ENCODE measurements at places on chromosomes 7 and 10. TPM values are rescaled to one million over a fixed set of nuclear protein-coding genes. Genes with fewer than 3 reads are reported as not detected.

Gene LRRC61
- total RNA-seq, result 0.16 TPM

Gene UNCX
- total RNA-seq, result not detected

Gene GOLGA7B
- total RNA-seq, result 5.0 TPM

Gene MICU1
- total RNA-seq, result 60.4 TPM

Gene KCP
- total RNA-seq, result 0.25 TPM

Gene GCC1
- 15.0 TPM for total RNA-seq

Gene MYO1G
- total RNA-seq, result 0.14 TPM

Gene ZP3
- 19.3 TPM for total RNA-seq

Gene MOGAT3
- total RNA-seq, result not detected

Gene ZNF438
- total RNA-seq, result 1.9 TPM

Gene SLC16A9
- total RNA-seq, result 0.06 TPM

Gene GNAT3
- total RNA-seq, result not detected

Gene TAF5
- total RNA-seq, result 3.3 TPM

Gene OR13A1
- not detected for total RNA-seq

Gene AKR1C4
- 0.30 TPM for total RNA-seq

Gene CPXM2
- total RNA-seq, result not detected

Gene SFRP5
- total RNA-seq, result 2.4 TPM

Gene SEPTIN14
- total RNA-seq, result not detected

Gene TMEM273
- total RNA-seq, result not detected

Gene HOGA1
- total RNA-seq, result 0.76 TPM

Gene BTBD16
- total RNA-seq, result 0.82 TPM

Gene ZNF800
- total RNA-seq, result 11.3 TPM

Gene PROSER2
- total RNA-seq, result 39.4 TPM

Gene PBLD
- total RNA-seq, result 3.7 TPM

Gene FAM241B
- 19.8 TPM for total RNA-seq

Gene GJD4
- 0.06 TPM for total RNA-seq

Gene ZNF736
- not detected for total RNA-seq

Gene LIPJ
- total RNA-seq, result not detected

Gene IFIT1
- total RNA-seq, result 4.3 TPM

Gene WDR37
- total RNA-seq, result 7.7 TPM

Gene PRSS37
- total RNA-seq, result not detected

Gene GGCT
- total RNA-seq, result 71.6 TPM

Gene CAMK2B
- total RNA-seq, result 0.27 TPM

Gene NKX1-2
- total RNA-seq, result not detected

Gene GNGT1
- not detected for total RNA-seq

Gene SNCG
- total RNA-seq, result 14.6 TPM

Gene NAPEPLD
- total RNA-seq, result 2.9 TPM

Gene SLC29A4
- 16.1 TPM for total RNA-seq

Gene OR2A7
- total RNA-seq, result not detected

Gene ABCF2
- 67.5 TPM for total RNA-seq

Gene HECW1
- 12.7 TPM for total RNA-seq

Gene WEE2
- total RNA-seq, result 0.03 TPM

Gene STAG3
- 0.22 TPM for total RNA-seq

Gene FAM25G
- total RNA-seq, result not detected

Gene SMURF1
- 25.1 TPM for total RNA-seq

Gene AOC1
- total RNA-seq, result not detected

Gene CYTH3
- 23.4 TPM for total RNA-seq

Gene MMP21
- not detected for total RNA-seq

Gene PPP1R9A
- total RNA-seq, result 3.1 TPM

Gene ELN
- 0.08 TPM for total RNA-seq

Gene TYSND1
- total RNA-seq, result 20.1 TPM

Gene ATOH7
- total RNA-seq, result 0.29 TPM

Gene FOXK1
- 11.8 TPM for total RNA-seq

Gene HOXA10
- 6.8 TPM for total RNA-seq

Gene ZPBP
- not detected for total RNA-seq

Gene SPDYE2B
- total RNA-seq, result not detected

Gene TRUB1
- 12.9 TPM for total RNA-seq

Gene GATA3
- 4.5 TPM for total RNA-seq

Measured in A549 treated with CORT108297 at 1 μM for 4 hours (cell line).